GM23248 (cell line): ENCODE measurements at places on chromosomes 6 and 20.

- DNase-seq = no peak
Observed at GRCh38 chr6:109944448-109944847, 33.7 kb upstream of the GPR6 start.

DNA sequence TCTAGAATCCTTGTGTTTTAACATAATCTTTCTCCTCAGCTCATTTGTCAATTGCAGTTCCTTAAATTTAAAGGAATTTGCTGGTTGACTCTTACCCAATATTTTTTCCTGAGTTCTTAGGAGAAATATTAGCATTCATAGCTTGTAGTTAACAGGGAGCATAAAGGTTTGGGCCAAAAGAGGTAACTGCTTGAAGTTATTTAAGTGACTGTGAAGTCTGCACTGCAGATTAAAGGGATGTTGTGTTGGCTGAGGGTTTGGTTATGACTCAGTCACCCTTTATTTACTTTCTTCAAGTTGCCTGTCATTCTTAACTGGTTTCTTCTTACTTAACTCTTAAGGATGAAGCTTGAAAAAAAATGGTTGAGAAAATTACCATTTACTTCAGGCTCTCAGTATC is 220.3 kb upstream of the LAMP5 start:
- DNase-seq = peak; percentile 45

DNA sequence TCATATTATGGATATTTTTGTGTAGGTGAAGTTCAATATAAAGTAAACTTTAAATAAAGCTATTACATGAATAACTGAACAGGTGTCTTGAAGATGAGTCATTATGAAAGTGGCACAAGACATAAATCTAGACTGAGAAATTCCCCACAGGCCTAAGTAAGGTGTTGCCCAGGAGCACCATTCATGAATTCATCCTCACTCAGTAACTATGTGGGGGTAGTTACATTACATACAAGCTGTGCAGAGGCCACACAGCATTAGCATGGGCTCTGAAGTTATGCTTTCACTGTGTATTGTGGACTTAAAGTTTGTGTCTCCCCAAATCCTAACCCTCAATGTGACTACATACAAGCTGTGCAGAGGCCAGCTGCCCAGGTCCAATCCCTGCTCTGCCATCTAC is 65.9 kb downstream of the BCAS1 start:
- no peak for DNase-seq

DNA sequence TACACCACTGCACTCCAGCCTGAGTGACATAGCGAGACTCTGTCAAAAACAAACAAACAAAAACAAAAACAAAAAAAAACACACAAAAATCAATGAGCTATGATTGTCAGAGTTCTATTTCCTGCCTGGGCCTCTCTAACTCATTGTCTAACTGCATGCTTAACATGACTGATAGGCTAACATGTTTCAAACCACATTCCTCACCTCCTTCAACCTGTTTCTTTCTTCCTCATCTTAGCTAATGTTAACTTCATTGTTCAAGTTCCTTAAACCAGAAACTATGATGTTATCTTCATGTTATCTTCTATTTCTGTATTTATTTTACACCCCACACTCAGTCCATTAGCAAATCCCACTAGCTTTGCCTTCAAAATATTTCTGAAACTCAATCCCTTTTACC is 41.5 kb downstream of the BEND6 start:
- DNase-seq = no peak

DNA sequence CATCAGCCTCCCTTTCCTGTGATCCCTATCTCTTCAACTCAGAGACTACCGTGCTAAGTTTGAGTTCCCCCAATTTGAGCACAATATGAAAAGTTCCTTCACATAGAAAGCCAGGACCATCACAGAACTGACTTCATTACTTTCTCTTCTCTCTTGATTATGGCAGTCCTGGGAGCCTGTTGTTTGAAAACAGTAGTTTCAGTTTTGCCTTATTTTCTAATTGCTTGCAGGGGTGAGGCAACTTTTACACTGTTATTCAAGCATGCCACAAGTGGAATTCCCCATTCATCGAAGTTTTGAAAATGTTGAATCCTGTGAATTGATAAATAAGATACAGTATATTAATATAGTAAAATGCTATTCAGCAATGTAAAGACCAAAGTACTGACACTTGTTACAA is 569.7 kb upstream of the MARCKS start:
- DNase-seq = no peak

DNA sequence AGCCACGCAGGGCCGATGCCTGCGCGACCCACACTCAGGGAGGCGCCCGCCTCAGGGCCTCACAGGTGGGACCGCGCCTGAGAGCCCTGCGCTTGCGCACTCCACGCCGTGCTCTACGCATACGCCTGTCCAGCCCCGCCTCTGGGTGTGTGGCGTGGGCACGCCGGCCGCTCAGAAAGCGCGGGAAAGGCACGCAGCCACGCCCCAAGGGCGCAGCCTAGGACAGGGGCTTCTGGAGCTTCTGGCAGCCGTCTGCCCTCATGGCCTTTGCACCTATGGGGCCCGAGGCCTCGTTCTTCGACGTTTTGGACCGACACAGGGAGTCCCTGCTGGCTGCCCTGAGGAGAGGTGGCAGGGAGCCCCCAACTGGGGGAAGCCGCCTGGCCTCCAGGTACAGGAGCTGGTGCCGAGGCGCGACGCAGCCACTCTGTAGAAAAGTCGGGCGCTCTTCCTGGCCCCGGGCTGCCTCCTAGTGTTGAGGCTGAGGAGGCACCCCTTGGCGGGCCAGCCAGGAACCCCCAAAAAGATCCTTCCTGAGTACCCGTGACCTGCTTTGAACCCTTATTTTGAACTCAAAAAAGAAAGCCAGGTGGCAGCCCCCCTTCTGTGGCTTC is at the start of gene SPO11:
SPO11 (plus strand) TSS at position 196 of the 614 bp plus-strand sequence; CDS start at position 261, 65 bp downstream.
- DNase-seq = no peak
